ENCODE measurements at places on chromosomes 4 and X.

- DNase-seq, result no peak
Observed at GRCh38 chr4:45102716-45103115, 376.4 kb upstream of the GNPDA2 start.

DNA sequence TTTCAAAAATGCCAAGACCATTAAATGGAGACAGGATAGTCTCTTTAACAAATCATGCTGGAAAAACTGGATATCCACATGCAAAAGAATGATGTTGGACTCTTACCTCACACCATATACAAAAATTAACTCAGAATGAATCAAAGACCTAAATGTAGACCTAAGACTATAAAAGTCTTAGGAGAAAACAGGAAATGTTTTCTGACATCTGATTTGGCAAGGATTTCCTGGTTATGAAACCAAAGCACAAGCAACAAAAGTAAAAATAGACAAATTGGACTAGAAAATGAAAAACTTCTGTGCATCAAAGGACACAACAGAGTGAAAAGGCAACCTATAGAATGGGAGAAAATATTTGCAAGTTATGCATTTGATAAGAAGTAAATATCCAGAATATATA is 37.6 kb downstream of the ARFIP1 start:
- DNase-seq, result no peak

- no peak for DNase-seq
Observed at GRCh38 chrX:36957425-36958328, 50.5 kb upstream of the FAM47C start.

DNA sequence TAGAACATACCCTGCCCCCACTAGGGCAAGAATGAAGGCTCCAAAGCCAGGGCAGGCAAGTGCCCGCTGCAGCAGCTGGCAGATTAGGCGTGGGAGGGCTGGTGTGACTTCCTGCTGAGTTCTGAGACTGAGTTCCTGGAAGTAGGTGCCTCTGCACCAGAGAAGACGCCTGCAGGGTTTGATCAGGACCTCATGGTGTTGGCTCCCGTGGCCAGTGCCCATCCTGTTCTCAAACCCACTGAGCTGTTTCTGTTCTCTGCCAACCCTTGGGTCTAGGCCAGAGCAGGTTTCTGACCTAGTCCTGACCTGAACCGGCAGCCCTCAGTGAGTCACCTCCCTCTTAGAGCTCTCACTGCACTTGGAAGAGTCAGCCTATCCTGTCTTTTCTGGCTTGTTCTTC is 220.7 kb downstream of the HS6ST2 start:
- no peak for DNase-seq

DNA sequence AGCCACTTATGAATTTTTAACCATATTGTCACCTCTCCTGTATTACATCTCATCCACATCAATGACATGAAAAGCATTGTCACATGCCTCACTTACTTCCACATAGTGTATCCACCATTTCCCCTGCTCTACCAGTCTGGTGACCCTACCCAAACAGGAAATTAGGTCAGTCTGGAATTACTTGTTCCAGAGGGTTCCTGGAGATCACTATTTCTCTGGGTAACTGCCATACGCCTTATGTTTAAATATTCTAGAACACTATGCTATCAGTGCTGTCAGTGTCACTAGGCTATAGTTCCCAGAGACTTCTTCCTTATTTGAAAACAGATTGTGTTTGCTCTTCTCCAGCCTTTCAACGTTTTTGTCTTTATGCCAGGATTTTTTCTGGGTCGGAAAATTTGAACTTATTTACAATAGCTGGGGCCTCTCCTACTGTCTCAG is 15.0 kb downstream of the SRPX2 start:
- no peak for DNase-seq

- no peak for DNase-seq
Observed at GRCh38 chr4:169658196-169658595, 37.8 kb downstream of the CLCN3 start.

GRCh38 chr4:8244001-8244757 is 25.4 kb upstream of the HTRA3 start:
- DNase-seq, result no peak

GRCh38 chr4:10091531-10092181 is 24.9 kb downstream of the WDR1 start:
- no peak for DNase-seq

- no peak for DNase-seq
Observed at GRCh38 chr4:128571747-128572146, 237.8 kb upstream of the JADE1 start.

DNA sequence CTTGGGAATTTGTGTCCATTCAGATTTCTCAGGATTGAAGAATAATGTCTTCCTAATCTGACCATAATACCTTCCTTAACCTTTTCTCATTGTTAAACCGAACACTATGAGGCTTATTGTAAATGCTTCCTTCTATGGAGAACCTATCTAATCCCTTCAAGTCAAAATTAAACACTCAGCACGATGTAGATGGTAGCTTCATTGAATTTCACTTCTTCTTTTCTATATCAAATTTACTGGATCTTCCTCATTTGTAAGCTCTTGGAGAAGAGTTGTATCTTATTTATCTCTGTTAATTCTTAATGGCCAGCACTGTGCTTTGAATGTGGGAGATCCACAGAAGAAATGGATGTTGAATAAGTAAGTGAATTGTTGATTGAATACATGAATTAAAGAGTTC is 109.0 kb upstream of the RAPGEF2 start:
- no peak for DNase-seq

DNA sequence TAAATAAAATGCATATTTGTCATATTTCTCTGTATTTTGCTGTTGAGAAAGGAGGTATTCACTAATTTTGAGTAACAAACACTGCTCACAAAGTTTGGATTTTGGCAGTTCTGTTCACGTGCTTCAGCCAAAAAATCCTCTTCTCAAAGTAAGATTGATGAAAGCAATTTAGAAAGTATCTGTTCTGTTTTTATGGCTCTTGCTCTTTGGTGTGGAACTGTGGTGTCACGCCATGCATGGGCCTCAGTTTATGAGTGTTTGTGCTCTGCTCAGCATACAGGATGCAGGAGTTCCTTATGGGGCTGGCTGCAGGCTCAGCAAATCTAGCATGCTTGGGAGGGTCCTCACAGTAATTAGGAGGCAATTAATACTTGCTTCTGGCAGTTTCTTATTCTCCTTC is 3.3 kb downstream of the HTT start:
- no peak for DNase-seq

DNA sequence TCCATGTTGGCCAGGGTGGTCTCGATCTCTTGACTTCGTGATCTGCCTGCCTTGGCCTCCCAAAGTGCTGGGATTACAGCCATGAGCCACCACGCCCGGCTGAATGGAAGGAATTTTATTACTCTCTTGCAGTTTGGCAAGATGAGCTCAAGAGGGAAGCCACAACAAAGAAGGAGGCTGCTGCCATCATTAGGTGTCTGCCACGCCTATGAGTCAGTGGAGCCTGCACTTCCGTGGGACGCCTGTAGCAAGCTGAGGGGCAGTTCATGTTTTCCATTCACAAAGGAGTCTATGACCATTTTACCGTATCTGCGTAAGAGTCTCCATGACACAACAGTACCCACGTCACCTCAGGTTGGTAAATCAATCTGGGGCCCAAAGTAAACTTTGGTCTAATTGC is 51.2 kb upstream of the CHRNA9 start:
- DNase-seq, result no peak

- no peak for DNase-seq
Observed at GRCh38 chr4:148065075-148065474, 333.2 kb downstream of the ARHGAP10 start.

DNA sequence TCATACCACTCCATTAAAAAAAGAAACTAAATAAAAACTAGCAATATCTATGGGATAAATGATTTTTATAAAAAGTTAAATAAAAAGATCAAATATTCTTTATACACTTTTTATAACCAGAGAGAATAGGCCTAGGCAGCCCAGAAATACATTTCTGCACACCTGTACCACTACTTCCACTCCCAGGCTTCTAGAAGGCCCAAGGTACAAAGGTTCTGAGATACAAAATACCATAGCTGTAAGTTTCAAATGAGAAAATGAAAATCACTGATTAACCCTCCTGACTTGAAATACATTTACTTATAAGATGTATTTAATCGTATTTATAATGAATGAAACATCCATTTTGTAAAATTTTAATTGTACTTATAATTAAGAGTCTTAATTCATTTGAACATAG is 226.5 kb upstream of the MAB21L2 start:
- DNase-seq, result no peak

GRCh38 chr4:158162631-158163030 is 10.2 kb downstream of the GASK1B start:
- no peak for DNase-seq

DNA sequence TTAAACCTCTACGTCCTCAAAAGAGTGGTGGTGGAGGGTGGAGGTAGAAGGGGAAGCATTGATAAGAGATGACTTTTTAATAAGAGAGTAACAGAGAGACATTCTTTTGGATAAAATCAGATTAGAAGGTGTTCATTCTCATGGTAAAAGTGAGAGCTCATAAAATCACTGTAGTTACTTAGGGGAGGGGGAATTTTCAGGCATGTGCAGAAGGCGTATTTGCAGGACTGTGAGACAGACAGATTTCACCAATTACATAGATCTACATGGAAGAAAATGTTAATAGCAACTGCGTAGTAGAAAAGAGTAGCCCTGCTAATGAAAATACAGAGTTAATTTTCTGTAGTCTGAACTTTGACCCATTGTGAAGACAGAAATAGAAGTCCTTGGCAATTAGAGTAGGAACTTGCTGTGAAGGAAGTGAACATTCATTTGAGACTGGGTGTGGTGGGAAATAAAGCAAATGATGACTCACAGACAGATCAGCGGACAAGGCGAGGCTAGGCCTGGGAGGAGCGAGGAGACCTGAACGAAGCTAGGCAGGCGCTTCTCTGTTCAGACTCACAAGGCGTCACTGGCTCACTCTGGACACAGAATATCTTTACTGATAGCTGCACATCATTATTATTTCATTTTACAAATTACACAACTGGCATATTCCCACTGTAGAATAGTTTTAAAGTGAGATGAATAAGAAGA is 57.2 kb upstream of the FAM9C start:
- DNase-seq, result no peak

- DNase-seq, result no peak
Observed at GRCh38 chrX:80266979-80267378, 153.3 kb upstream of the TENT5D start.

- no peak for DNase-seq
Observed at GRCh38 chr4:44210750-44211149, 237.9 kb downstream of the KCTD8 start.

- no peak for DNase-seq
Observed at GRCh38 chrX:105317117-105317516, 96.6 kb upstream of the TEX13A start.

DNA sequence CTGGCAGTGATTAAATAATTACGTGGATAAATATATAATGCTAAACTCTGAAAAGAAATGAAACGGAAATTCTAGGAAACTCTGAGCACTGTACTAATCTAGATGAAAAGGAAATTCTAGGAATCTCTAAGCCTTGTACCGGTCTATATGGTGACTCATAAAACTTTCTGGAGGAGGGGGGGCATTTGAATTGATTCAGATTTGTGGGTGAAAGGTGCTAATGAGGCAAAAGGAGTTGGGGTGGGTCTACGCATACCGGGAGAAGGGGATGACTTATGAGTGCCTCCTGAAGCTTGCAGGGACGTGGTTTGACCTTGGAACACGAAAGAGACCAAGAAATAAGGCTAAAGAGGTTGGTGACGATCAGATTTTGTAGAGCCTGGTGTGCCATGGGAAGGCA is 151.7 kb upstream of the CASK start:
- no peak for DNase-seq
